ENCODE measurements at places on chromosomes 3 and 15.

DNA sequence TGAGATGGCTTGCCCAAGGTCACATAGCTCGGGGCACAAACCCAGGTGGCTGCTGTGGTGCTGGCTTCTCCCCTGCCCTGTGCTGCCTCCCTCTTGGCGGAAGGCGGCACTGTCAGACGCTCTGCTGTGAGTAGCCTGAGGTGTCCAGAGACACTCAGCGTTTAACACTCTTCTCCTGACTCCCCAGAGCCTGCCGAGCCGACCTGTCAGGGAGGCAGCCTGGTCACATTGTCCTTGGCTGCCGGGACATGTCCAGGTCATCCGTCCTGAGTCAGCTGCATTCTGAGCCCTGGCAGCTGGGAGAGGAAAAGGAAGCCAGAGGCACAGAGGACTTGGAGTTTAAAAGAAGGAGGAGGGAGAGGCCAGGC lies 4.7 kb downstream of the LMAN1L start:
- no peak for DNase-seq

DNA sequence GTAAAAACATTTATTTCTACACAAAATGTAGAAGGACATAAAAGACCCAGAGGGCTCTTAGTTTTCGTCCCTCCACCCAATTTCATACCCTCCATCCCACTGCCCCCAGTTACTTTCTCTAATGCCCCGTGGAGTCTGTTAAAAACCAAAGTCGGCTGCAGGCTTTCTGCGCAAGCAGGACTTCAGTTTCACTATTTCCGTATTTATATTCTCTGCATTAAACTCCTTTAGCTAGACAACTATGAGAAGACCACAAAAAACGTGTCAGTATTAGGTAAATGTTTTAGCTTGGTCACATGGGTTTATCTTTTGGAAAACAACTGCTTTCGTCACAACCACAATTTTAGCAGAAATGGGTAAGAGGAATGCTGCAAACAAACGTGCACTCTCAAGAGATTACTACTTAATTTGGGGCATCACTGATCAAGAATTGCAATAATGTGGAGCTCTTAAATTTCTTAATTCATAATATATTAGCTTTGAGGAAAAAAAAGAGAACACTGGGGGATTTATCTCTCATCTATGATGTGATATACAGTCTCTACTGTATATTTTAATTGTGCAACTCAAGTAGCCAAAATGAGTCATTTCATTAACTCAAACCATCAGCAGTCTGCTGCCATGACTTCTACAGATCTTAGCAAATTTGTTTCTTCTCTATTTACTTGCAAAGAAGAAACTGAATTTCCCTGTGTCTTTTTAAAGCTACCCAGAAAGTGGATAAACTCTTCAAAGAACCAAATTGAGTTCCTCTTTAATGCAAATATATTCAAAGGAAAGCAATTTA lies 740 bp upstream of the NSMCE3 start:
- peak; percentile 67 for DNase-seq

DNA sequence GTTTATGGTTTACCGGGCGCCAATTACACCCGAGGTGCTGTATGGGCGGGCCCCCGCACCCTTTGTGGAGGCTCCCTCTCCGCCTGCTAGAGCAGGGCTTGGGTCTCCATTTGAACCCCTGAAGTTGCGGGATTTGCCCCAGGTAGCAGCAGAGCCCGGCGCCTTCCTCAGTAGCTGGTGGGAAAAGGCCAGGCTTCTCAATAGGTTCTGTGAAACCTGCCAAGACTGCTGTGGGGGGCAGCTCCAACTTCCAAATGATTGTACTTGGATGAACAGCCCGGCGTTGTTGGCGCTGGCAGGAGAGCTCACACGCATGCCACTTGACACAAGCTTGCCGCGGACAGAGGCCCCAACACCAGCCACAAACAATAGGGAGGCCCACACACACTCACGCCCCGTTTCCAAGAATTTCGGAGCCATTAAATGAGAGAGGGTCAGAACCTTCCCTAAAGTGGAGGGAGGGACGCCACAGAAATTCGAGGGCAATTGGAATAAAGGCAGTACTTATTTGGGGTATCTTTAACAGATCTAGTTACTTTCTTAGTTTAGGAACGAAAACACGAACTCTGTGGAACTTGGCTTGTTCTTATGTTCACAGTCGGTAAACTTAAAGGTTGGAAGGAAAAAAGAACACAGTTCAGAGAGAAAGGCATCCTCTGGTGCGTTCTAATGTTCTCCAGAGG lies 1.4 kb downstream of the EPHB3 start:
- no peak for DNase-seq

DNA sequence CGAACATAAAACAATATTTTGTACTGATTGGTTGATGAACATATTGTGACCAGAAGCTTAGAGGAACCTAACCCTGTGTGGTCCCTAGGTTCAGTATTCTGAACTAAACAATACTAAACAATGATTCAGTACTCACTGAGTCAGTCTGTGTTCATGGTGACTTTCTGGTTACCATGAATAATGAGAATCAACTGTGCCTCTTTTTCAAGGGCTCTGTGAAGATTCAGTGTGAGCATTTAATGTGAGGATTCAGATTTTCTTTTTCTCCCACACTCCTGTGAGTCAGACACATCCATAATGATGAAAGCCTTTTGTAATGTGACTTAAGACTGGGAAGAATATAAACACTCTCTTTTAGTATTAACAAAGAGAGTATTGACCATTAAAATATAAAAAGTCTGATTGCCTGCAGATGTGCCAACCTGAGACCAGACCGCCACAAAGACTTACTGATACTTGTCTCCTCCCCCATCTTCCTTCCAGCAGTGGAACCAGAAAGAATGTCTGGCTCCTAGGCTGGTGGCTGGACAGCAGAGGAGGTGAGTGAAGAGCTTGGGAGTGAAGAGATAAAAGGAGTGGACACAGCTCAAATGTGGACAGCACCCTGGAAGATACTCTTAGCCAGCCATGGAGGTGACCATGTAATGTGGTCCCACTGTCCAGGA lies 17.6 kb upstream of the ACTL6A start:
- no peak for DNase-seq

DNA sequence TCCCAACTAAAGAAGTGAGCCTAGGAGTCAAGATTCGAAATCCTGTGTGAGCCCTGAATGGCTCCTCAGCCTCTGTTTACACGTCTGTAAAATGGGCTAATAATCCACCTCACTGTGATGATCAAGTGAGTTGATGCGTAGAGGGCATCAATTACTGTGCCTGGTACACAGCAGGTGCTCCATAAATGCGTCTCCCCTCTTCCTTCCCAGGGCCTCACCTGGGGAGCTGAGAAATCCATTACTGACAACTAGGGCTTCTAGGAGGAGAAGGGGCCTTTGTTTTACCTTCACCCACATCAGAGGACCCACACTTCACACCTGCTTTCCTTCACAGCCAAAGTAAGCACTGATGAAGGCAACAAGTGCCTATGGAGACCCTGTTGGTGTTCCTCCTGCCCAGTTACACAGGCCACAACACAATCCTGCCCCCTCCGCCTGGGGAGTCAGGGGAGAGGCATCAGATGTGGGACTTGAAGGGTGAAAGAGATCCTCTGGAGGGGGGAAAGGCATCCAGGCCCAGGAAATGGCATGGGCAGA lies 1.4 kb downstream of the CIB2 start:
- DNase-seq = no peak

DNA sequence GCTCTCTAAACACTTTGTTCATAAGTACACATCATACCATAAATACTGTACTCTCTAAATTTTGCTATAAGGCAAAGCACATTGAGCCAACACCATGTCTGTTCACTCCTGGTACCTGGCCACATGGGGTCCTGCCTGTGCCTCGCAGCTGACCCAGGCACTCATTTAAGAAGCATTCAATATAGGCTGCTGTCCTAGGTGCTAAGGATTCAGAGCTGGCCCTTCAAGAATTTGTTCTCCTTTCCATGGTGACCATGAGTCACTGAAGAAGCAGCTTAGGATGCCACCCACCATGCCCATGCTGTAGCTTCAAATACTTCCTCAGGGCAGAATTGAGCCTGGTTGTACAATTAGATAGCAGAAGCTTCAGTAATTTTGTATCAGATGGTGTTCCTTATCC lies 119.2 kb upstream of the ZBED2 start:
- no peak for DNase-seq

- DNase-seq = no peak
Observed at GRCh38 chr3:48672522-48672921, 9.8 kb upstream of the CELSR3 start.

DNA sequence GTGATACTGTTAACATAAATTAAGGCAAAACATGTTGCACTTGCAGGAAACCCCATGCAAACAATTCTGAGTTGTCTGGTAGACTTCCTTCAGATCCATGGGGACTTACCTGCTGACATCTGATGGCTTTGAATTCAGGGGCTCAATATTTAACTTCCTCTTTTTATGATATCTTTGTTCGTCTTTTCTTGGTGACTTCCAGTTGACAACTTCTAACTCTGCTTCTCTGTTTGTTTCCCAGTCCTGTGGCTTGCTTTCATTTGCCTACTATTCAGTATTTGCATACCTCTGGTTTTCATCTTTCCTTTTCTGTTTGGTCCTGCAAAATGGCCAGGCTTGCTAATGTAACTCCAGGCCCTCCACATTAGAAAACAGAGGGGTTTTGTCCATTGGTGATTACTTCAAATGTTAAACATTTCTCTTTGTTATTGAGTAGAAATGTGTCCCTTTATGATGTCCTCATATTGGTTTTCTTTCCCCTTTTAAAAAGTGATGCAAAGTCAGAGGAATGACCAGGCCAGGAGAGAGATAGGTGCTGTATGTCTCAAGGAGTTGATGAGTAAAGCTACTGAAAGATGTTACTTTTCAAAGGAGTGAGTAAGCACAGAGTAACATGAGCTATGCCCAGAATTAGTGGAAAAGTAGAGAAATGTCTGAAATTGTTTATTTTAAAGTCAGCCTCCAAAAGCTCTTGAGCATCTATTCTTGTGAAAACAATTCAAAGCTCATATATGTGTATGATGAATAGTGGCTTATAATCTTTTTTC lies 335.9 kb downstream of the LPP start:
- DNase-seq = no peak

- DNase-seq = peak; percentile 11
Observed at GRCh38 chr15:93088200-93088980, 621 bp downstream of the RGMA start.

DNA sequence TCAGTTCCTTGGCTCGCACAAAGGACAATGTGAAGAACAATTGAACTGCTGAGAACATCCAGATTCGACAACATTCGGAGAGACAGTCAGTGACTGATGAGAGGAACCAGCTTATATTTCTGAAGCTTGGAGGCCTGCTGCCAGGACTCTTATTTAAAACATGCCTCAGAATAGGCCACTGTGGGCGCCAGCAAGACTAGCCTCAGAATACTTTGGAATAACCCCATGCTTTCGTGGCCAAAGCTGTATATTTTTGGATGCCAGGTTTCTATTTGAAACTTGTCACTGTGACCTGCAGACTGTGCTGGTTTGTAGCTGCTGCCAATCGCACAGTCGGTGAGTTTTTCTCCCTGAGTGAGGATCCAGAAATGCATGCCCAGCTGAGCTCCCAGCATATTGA lies 129.9 kb upstream of the UBE3A start:
- no peak for DNase-seq

GRCh38 chr3:113177526-113177925 lies 33.8 kb upstream of the BOC start:
- no peak for DNase-seq

All from CD4-positive, alpha-beta T cell treated with Interleukin-1 beta for 1 hour (primary cell).